ENCODE measurements at places on chromosomes 7 and 10. TPM values are rescaled to one million over a fixed set of nuclear protein-coding genes. Genes with fewer than 3 reads are reported as not detected.
A peak's percentile ranks its signal among the peaks of the same experiment; 100 is the strongest.

Gene ATP6V1F
- 82.4 TPM for total RNA-seq

DNA sequence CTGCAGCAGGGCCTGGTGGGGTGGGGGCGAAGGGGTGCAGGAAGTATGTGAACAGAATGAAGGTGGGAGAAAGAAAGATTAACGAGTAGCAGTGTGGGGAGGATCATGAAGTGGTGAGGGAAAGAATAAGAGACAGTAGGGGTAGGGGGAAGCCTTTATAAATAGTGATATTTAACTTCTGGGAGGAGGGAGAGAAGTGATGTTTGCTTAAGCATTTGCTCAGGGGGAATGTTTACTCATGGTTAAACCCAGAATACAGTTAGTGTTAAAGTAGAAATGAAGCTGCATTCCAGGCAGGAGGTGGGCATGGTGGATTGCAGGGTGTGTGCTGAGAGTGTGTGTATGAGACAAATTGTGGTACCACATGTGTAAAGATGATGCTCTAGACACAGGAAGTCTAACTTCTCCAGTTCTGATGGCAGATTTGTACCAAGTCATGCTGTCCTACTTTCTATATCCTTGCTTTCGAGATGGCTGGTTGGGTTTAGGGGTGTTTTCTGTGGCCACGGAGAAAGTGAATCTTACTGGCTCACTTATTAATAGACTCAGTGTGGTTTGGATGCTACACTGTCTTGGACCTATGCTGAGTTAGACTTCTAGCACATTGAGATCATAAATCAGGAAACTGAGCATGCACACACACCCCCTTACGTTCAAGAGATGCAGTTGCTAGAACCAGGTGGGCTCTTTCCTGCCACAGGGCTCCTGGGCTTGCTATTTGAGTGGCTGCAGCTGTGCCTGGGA is 10.6 kb upstream of the DNMBP start:
- no peak for DNase-seq

Gene ASAH2B
- total RNA-seq = 5.5 TPM

Gene COL28A1
- total RNA-seq = 2.9 TPM

GRCh38 chr10:77926566-77927401 is at the start of gene DLG5:
DLG5 (minus strand) TSS chr10:77926755; CDS start chr10:77926520, 235 bp downstream.
- peak; percentile 82 for DNase-seq

GRCh38 chr10:104515678-104516199 is 125.4 kb upstream of the SORCS3 start:
- no peak for DNase-seq

DNA sequence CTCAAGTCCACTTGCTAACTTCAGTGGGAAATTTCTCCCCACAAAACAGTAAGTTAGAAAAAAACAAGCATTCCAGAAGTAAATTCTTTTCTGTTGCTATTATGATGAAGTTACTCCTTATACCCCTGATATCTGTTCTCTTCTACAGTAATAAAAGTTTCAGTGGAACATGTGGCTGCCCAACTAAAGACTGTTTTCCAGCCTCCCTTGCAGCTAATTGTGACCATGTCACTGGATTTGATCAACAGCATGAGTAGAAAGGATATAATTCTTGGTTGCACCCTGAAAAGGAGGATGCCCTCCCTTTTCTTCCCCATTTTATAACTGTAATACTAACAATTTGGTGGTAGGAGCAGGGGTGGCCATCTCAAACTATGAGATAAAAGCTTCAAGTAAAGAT is 40.6 kb downstream of the IMMP2L start:
- no peak for DNase-seq

DNA sequence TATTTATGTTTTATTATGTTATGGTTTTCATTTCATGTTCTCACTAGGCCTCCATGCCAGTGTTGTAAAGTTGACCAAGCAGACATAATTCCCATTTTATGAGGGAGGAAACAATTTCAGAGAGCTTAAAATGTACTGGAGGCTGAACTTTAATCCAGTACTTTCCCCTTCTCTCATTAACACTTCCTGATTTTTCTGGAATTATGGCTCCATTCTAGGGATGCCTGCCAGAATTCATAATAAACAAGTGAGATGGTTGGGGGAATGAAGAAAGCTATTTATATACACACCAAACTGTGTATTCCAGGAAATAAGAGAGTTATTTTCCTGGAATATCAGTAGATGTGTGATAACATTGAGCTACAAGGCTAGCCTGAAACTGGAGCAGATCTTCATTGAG is 6.9 kb downstream of the TMEM236 start:
- DNase-seq = no peak

GRCh38 chr10:513393-513792 is 176.1 kb downstream of the DIP2C start:
- peak; percentile 71 for DNase-seq

DNA sequence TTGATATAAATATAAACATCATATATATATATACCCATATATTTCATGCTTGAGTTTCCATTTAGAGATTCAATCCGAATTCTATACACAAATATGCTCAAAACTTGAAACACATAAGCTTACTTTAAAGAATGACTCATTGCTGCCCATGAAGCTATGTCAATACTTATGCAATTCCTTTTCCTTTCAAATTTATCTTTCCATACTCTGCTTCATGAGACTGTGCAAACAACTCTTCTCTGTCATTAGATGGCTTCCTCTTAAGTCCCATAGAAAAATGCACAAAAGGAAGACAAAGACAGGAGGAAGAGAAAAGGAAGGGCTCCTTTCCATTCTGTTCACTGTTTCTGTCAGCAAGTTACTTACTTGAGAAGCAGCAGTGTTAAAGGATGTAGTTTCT is 895.7 kb upstream of the SORCS1 start:
- no peak for DNase-seq

DNA sequence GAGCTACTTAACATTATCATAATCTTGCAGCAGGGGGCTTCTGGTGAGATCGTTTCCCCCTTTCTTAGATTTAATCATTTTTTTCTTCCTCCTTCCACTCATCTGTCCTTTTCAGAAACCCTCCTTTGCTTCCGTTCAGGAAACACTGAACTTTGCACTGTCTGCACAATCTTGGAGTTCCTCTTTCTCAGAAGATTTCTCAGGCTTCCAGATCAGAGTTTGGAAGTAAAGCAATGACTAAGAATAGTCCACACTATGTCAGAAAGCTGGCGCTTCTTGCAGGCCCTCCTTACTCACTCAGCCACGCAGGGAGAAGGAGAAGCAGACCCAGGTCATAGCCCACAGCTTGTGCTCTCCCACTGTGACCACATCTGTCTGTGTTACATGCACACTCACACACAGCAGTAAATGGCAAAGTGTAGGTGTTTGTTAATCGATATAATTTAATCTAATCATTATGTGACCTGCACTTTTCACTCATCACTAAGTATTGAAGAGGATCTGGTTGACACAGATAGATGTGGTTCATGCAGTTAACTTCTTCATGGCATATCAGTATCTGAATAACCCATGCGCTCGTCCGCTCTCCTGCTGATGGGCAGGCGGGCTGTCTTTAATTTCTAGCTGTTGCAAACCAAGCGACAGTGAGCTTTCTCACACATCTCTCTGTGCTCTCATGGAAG is 30.2 kb downstream of the ALOX5 start:
- DNase-seq = no peak

DNA sequence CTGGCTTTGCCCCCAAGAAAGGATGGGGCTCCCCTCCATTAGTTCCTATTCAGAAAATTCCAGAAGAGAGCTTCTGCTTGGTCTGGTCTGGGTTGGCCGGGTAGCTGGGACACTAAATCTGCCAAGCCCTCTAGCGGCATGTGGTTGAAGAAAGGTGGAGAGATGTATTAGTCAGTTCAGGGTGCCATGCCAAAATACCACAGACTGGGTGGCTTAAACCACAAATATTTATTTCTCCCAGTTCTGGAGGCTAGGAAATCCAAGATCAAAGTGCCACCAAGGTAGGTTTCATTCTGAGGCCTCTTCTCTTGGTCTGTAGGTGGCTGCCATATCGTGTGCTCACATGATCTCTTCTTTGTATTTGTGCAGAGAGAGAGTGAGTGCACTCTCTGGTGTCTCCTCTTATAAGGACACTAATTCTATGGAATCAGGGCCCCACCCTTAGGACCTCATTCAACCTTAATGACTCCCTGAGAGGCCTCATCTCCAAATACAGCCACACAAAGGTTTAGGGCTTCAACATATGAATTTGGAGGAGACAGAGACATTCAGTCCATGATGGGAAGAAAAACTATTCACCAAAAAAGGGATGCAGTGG is 38.7 kb upstream of the MTPAP start:
- no peak for DNase-seq

- DNase-seq = no peak
Observed at GRCh38 chr7:100683659-100684533, 10.2 kb downstream of the GIGYF1 start.

Gene SEC61G
- 55.5 TPM for total RNA-seq

Gene ENKUR
- 0.98 TPM for total RNA-seq

Gene KLLN
- total RNA-seq = 0.90 TPM

DNA sequence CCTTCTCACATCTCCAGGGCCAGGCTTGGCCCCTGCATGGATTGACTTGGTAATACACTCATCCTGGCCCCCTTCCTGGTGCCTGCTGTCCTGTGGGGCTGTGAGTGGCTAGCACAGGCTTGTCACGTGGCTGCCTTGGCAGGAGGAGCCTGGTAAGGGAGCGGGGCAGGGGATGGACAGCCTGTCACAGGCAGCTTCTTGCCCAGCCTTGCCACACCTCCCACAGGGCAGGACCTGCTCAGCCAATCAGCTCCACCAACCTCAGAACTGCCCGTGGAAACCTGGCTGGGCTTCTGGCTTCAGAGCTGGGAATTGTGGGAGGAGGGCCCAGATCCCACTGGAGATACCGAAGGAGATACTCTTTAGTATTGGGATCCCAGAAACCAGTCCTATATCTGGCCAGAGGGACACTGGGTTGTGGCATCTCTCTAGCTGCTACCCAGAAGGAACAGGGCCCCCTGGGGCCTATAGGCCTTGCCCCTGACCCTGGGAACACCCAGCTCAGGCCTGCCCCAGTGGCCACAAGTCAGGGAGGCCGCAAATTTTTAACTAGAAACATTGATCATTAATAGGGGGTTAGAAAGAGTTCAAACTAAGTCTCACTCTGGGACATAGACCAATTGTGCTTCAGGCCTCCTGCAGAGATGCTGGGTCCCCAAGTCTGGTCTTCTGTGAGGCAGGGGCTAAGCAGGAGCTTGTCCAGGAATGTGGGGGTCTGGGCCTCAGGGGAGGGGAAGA is at the start of gene HOGA1:
HOGA1 (plus strand) TSS at position 330 of the 738 bp plus-strand sequence; CDS start at position 645, 315 bp downstream.
- DNase-seq = peak; percentile 32

Gene ZNF365
- 0.38 TPM for total RNA-seq
